Ovary (tissue), 10 donors: ENCODE measurements at places on chromosomes 6 and 20. TPM values are rescaled to one million over a fixed set of nuclear protein-coding genes. Genes with fewer than 3 reads are reported as not detected.

DNA sequence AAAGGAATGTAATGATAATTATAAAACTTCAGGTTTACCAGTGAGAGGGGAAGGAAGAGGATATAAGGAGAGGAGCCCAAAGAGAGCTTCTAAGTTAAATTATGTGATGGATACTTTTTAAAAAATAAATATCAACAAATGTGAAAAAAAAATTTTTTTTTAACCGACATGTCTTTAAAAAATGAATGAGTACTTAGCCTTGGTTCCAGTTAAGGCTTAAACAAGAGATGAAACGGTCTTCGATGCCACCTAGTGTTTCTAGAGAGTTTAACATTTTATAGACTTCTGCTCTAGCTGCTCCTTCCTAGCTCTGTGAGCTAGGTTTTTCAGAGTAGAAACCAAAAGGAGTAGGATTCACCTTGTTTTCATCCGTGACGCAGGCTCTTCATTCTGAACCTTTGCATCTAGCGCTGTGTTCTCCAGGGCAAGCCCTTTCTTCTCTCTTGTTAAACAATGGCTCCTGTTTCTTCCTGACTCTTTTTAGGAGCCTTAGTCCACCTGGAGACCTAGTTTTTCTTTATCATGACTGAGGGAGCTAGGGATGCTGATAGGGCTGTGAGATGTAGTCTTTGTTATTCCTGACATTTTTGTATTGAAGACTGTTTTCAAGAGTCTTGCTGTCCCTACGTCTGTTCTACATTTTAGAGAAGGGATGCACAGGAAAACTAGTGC, 42.4 kb upstream of the GNRH2 start:
- H3K36me3 ChIP-seq = no peaks in the 10 kb centered on the region
- H3K4me3 ChIP-seq = no peak overlapping the region
- no peaks in the 10 kb centered on the region for H3K4me1 ChIP-seq
- H3K27ac ChIP-seq = no peak overlapping the region
- no peaks in the 10 kb centered on the region for H3K27me3 ChIP-seq
- no peak for DNase-seq

GRCh38 chr6:55666606-55667225, 87.7 kb upstream of the HMGCLL1 start:
- H3K4me1 ChIP-seq = no peaks in the 10 kb centered on the region
- no peak overlapping the region for H3K4me3 ChIP-seq
- no peak overlapping the region for H3K27ac ChIP-seq
- no peak for DNase-seq

DNA sequence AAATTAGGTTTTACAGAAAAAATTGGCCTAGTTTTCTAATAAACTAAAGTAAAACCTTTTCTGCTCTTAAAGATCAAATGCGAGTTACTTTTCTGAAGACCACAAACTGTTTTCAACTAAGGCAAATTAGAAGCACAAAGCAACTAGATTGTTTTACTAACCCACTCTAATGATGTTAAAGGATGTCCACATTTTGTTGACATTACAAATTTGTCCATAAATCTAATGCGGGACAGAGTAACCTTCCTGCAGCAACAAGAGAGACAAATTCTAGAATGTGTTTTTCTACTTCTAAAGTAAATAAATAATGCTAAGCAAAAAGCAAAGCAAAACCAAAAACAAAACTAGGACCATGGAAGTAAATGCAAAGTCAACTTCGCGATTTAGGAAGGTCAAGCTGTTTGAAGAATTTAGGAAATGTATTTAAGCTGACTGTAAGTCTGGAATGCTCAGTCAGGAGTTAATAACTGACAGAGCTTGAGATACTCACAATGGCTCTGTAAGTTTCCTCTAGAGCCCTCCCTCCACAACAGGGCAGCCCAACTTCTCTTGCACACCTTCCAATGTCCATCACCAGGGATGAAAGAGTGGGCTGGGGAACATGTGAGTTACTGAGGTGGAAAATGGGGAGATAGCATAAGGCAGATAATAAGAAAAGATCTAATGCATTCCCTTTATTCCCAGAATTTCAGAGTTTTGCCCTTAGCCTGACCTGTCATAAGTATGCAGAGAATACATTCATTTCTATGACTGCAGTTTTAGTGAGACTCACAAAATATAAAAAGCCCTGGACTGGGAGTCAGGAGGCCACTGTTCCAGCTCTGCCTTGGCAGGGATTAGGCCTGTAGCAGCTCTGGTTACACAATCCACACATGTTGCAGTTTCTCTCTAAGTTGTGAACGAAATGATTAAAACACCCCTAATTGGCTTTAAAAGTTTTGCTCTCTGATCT, 158.8 kb downstream of the FOXA2 start:
- no peaks in the 10 kb centered on the region for H3K36me3 ChIP-seq
- H3K27me3 ChIP-seq = no peaks in the 10 kb centered on the region
- no peaks in the 10 kb centered on the region for H3K4me1 ChIP-seq
- no peak overlapping the region for H3K4me3 ChIP-seq

GRCh38 chr6:113873043-113873667, 16.0 kb downstream of the MARCKS start:
- no peak overlapping the region for H3K27ac ChIP-seq
- H3K36me3 ChIP-seq = no peaks in the 10 kb centered on the region
- no peak for DNase-seq
- H3K27me3 ChIP-seq = no peaks in the 10 kb centered on the region
- H3K4me1 ChIP-seq = no peaks in the 10 kb centered on the region

DNA sequence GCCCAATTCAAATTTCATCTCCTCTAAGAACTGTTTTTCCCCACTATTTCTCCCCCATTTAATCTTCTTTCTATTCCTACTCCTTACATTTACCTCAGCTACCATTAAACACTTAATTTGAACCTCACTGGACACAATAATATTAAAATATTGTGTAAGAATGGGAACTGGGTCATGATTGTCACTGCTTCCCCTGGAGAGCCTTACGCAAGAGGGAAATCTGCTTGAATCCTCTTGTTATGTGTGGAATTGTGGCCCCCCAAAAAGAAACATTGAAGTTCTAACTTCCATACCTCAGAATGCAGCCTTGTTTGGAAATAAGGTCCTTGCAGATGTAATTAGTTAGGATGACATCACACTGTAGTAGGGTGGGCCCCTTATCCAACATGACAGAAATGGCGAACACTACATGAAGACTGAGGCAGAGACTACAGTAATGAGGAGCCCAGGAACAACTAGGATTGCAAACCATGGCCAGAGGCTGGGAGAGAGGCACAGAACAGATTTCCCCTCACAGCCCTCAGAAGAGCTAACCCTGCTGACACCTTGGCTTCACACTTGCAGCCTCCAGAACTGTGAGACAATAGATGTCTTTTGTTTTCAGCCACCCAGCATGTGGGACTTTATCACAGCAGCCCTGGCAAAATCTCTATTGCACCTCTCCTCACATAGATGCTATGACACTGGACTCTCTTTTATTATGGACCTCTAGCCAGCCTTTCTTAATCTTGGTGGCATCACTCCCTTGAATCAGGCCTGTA, 29.9 kb downstream of the HIVEP2 start:
- H3K4me1 ChIP-seq = no peaks in the 10 kb centered on the region
- no peak overlapping the region for H3K4me3 ChIP-seq
- no peaks in the 10 kb centered on the region for H3K36me3 ChIP-seq
- no peaks in the 10 kb centered on the region for H3K27me3 ChIP-seq
- DNase-seq = no peak

GRCh38 chr20:51560042-51560441, 17.5 kb upstream of the NFATC2 start:
- H3K27ac ChIP-seq = no peak overlapping the region
- no peak for DNase-seq
- peaks cover 11% of the 10 kb centered on the region for H3K4me1 ChIP-seq

DNA sequence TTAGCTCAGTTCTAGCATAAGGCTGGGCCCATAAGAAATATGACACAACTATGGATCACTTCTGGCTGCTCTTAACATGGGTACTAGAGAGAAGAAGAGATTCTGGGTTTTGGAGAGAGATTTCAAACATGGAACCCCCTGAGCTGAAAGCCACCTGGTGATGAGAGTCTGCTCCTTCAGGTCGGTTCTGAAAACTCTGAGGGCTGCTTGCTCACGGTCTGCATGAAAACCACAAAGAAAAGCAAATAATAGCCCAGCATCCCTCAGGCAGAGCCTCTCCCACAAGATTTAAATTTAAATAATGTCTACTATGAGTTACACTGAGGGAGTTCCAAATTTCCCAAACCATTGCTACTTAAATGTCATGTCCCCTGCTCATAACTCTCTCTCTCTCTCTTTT, 301.5 kb downstream of the BMP7 start:
- no peaks in the 10 kb centered on the region for H3K36me3 ChIP-seq
- no peak for DNase-seq
- no peaks in the 10 kb centered on the region for H3K4me1 ChIP-seq

- H3K27me3 ChIP-seq = no peaks in the 10 kb centered on the region
- no peaks in the 10 kb centered on the region for H3K36me3 ChIP-seq
- DNase-seq = no peak
- peak overlapping the region; percentile 80 for H3K27ac ChIP-seq
- no peaks in the 10 kb centered on the region for H3K4me1 ChIP-seq
Observed at GRCh38 chr6:25137916-25138232, 141.3 kb upstream of the CARMIL1 start.

DNA sequence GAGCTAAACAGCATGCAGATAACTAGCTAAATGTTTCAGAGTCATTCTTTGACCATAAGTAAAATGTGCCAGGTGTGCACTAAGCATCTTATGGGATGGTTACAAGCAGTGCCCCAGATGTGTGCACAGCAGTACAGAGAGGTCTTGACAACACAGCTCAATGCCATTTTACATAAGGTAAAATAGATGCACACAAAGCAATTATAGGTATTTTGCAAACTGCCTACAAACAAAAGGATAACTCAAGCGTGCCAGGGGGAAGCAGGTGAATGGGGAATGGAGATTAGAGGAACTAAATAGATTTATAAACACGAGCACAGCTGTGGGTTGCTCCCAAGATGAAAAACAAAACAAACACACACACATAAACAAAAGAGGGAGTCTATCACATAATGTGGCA, 64.8 kb downstream of the SLC2A10 start:
- H3K27ac ChIP-seq = no peak overlapping the region
- no peaks in the 10 kb centered on the region for H3K27me3 ChIP-seq
- DNase-seq = no peak
- H3K4me3 ChIP-seq = no peak overlapping the region
- no peaks in the 10 kb centered on the region for H3K36me3 ChIP-seq

DNA sequence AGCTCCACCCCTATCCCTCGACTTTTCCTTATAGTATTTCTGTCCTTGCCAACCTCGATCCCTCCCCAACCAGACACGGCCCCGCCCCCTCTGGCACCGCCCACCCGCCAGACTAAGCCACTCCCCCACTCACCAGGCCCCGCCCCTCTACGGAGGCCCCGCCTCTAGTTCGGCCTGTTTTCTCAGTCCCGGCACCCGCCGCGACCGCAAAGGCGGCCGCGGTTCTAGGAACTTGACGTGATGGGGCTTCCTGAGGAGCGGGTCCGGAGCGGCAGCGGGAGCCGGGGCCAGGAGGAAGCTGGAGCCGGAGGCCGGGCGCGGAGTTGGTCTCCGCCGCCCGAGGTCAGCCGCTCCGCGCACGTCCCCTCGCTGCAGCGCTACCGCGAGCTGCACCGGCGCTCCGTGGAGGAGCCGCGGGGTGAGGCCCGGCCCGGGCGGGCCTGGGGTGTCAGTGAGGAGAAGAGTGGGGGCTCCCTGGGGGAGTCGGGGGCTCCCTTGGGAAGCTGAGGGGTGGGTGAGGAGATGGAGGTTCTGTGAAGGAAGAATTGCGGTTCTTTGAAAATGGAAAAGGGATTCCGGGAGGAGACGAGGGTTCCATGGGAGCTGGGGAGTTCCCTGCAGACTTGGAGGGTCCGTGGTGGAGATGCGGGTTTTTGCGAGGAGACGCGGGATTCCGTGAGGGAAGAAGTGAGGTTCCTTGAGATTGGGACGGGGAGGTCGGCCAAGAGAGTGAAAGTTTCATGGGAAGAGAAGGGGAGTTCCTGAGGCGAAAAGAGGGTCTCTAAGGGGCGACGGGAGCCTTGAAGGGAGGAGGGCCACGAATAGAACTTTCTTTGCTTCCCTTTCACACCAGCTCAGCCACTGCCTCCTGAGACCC, at the start of gene ACSS2:
Gene ACSS2 (plus strand): TSS at position 207 of the 877 bp plus-strand sequence. CDS start 34 bp downstream, at position 241.
- H3K27ac ChIP-seq = peak within 1 kb of the TSS; percentile 26
- no peaks in the 10 kb centered on the region for H3K36me3 ChIP-seq
- peaks cover 9% of the 10 kb centered on the region for H3K4me1 ChIP-seq

- no peaks in the 10 kb centered on the region for H3K4me1 ChIP-seq
- H3K4me3 ChIP-seq = no peak overlapping the region
- no peak for DNase-seq
- H3K27ac ChIP-seq = no peak overlapping the region
Observed at GRCh38 chr6:125307964-125308615, 6.3 kb upstream of the HDDC2 start.

DNA sequence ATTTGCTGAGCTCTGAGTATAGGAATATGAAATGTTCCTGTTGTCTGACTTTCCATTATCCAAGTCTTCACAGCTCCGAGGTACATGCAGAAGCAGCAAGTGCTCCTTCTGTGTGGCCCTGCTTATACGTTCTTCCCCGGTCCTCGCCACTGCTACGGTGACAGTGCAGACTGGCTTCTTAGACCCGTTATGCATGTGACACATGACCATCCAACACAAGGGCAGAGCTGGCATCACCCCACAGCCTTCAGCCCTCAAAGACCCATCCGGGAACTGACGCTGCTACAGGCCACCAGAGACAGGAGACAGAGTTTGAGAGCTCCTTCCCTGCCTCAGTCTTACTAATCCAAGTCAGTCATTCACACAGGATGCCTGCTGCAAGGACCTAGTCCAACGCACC, 70.4 kb downstream of the TRAM2 start:
- H3K27ac ChIP-seq = no peak overlapping the region
- H3K4me3 ChIP-seq = no peak overlapping the region
- no peak for DNase-seq

DNA sequence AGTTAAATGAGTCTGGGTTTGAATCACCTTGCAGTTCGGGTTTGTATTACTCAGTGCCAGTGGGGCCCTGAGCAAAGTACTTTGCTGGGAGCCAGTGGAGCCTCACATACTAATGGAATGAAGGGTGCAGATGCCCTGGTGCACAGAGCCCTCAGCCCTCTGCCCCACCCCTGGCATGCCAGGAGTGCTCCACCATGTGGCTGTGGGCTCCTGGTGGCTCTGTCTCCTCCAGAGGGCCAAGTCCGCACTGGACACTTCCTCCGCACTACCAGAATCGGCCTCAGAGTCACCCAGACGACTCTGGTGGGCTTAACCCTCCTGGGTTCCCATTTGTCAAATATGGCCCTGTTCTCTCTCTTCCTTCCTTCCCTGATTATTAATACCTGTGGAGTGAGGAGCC, 94.0 kb downstream of the STK35 start:
- H3K27ac ChIP-seq = no peak overlapping the region
- H3K27me3 ChIP-seq = no peaks in the 10 kb centered on the region
- DNase-seq = no peak
- no peak overlapping the region for H3K4me3 ChIP-seq
- no peaks in the 10 kb centered on the region for H3K4me1 ChIP-seq
- H3K36me3 ChIP-seq = no peaks in the 10 kb centered on the region

- H3K4me3 ChIP-seq = no peak overlapping the region
- no peak for DNase-seq
- H3K36me3 ChIP-seq = no peaks in the 10 kb centered on the region
Observed at GRCh38 chr20:14360416-14360815, 23.0 kb upstream of the FLRT3 start.

GRCh38 chr20:60038400-60039008, 80.3 kb downstream of the CDH26 start:
- no peak for DNase-seq
- peaks cover 6% of the 10 kb centered on the region for H3K4me1 ChIP-seq
- H3K27ac ChIP-seq = no peak overlapping the region
- no peaks in the 10 kb centered on the region for H3K27me3 ChIP-seq
- H3K4me3 ChIP-seq = no peak overlapping the region
- no peaks in the 10 kb centered on the region for H3K36me3 ChIP-seq

- DNase-seq = no peak
- no peaks in the 10 kb centered on the region for H3K27me3 ChIP-seq
- H3K4me3 ChIP-seq = no peak overlapping the region
Observed at GRCh38 chr6:91645811-91646210, 1058.9 kb upstream of the MAP3K7 start.

Gene HLA-F
- polyA plus RNA-seq = 16.8 TPM

Gene IPCEF1
- polyA plus RNA-seq = 1.3 TPM

Gene FABP7
- polyA plus RNA-seq = not detected

Gene PLTP
- polyA plus RNA-seq = 188 TPM

Gene DLK2
- polyA plus RNA-seq = 0.92 TPM
